ENCODE measurements at places on chromosomes 5 and 9.

- DNase-seq, result no peak
Measured at GRCh38 chr5:133618141-133618540, 5.8 kb upstream of the FSTL4 start.

DNA sequence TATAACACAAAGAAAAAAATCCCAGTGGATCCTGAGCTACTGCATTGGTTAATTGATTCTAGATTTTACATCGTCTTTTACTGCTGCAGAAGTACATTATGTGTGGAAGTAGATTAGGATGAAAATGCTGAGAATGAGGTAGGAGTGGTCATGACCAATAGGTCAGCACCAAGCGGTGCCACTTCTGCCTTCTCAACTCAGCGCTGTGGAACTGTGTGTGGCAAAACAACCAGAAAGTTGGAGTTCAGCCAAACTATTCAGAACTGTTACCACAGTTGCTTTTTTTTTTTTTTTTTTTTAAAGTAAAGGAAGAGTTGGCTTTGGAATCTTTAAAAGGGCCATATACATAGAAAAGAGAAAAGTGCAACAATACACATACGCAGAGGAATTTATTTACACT, 24.2 kb downstream of the POU5F2 start:
- no peak for DNase-seq

- DNase-seq, result no peak
Measured at GRCh38 chr5:1545805-1546355, 22.1 kb upstream of the LPCAT1 start.

DNA sequence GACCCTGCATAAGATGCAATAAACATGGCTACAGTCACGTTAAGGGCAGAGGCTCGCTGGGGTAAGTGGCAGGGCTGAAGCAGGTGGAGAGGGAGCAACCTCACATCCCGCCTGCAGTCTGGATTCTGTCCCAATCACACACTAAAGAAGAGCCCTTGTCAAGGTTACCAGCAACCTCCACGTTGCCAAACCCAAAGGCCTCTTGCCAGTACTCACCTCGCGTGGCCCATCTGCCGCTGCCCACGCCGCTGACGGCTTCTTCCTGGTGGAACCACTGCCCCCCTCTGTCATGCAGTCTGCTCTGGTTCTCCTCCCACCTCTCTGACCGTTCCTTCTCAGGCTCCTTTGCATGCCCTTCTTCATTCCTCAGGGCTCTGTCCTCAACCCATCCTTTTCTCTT, 8.8 kb downstream of the AQP7 start:
- DNase-seq, result no peak

DNA sequence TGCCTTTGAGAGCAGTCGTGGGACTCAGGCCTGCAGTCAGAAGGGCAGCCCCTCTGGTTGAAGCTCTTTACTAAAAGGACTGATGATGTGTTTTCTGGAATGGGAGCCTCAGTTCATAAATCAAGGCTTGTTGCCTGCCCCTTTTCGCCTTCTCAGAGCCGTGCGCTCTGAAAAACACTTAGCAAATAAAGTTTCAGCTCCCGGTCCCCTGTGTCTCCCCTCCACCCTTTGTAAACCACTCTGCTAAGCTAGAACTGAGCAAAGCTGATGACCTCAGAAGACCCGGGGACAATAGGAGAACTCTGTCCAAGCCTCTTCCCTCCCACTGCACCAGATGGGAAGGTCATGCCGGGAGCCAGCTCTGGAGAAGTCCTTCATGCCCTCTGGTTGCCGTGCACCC, 39.3 kb upstream of the ADRA1B start:
- no peak for DNase-seq

GRCh38 chr5:1171340-1171941, 30.0 kb upstream of the SLC6A19 start:
- DNase-seq, result no peak

DNA sequence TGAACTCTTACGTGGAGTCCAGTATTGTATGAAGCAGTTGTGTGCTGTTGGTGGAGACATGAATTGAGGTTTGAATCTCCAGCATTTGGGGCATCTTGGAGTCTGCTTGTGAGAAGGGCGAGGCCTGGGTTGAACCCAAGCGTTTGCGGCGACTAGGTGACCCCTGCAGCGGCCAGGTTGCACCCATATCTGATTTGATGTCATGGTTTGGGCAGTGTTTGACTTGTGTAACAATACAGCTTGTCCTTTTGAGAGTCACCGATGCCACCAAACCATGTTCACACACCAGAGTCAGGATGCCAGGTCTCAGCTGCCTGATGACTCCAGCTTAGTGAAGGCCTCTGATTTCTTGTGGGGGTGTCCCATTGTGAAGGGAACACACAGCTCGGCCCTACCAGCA, 2.1 kb downstream of the TRAF2 start:
- DNase-seq, result no peak

DNA sequence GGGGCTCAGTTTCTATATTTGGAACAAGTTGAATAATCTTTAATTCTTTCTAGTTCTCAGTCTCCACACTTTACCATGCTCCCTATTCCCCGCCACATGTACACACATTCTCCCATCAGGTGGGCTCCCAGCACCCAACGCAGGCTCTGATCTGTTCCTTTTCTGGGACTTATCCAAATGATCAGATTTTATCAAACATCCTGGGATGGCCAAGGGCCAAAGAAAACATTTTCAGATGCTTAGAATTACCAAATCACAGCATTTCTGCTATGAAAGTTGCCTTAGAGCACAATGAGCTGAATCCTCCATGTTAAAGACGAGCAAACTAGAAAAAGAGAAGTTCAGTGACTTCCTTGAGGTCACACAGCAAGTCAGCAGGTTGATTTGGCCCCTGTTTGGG, 153.4 kb downstream of the SEC61B start:
- DNase-seq, result no peak

DNA sequence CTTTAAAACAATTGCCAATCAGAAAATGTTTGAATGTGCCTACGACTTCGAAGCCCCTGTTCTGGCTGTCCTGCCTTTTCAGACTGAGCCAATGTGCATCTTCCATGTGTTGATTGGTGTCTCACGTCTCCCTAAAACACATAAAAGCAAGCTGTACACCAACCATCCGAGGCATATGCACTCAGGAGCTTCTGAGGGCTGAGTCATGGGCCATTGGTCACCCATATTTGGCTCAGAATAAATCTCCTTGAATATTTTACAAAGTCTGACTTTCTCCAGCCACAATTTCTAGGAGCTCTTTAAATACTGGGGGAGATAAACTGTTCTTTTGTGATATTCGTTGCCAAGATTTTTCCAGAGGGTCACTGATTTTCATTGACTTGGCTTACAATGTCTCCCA, 53.9 kb downstream of the C9orf57 start:
- DNase-seq, result no peak

GRCh38 chr9:73023025-73023541, 70.2 kb upstream of the ALDH1A1 start:
- DNase-seq, result peak; percentile 62

GRCh38 chr5:68217528-68217927, 2.0 kb downstream of the PIK3R1 start:
- DNase-seq, result no peak
